Mesothelial cell of epicardium (in vitro differentiated cells): ENCODE measurements at places on chromosomes 6 and 20. TPM values are rescaled to one million over a fixed set of nuclear protein-coding genes. Genes with fewer than 3 reads are reported as not detected.

Gene PBOV1
- not detected in 3 replicates for total RNA-seq

Gene BICRAL
- total RNA-seq, result 12.5 to 13.2 TPM (median 12.7 TPM) in 3 replicates

Gene PRRT1
- 3.0 to 4.5 TPM (median 3.4 TPM) in 3 replicates for total RNA-seq

GRCh38 chr6:126198631-126199030, 141.3 kb upstream of the CENPW start:
- H3K27me3 ChIP-seq, result no peaks in the 10 kb centered on the region
- no peak for DNase-seq
- no peak overlapping the region for H3K27ac ChIP-seq
- peaks cover 10% of the 10 kb centered on the region for H3K4me1 ChIP-seq

- peaks cover 3% of the 10 kb centered on the region for H3K36me3 ChIP-seq
- no peak overlapping the region for H3K27ac ChIP-seq
- DNase-seq, result no peak
- no peak overlapping the region for H3K4me3 ChIP-seq
These were observed 35.2 kb downstream of the GPX6 start for GRCh38 chr6:28480253-28480932.

DNA sequence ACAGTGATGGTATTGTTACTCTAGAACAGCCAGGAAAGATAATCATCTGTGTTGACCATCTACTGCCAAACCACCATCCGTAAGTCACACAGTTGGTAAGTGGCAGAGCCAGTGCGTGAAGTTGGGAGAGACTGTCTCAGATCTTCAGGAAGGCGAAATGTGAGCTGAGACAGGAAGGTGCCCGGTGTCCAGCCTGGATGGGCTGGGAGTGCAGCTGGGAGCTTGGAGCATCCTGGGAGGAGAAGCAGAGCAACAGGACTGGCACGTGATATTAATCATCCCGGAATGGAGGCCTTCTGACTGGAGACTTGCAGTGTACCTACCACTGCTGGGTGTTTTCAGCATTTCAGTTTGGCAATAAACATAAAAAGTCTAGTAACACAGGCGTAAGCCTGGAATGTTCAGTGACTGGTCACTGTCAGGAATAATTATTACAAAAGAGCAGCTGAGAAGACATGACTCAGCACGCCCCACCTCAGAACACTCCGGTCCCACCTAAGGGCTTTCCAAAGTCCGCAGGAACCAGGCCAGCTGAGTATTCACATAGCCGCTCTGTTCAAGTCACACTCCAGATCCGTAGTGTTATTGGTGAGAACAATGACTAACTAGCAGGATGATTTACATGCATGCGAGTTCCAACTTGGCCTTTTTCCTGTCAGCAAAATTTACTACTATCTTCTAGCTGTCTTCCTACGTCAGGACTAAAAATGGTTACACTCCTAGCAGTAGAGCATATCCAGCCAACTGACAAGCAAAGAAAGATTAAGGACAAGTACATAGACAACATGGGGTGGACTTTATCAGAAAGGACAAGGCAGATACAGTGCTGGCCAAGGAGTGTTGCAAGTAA, 45.1 kb upstream of the PNRC1 start:
- H3K27ac ChIP-seq, result peak overlapping the region; percentile 93
- H3K4me1 ChIP-seq, result peaks cover 24% of the 10 kb centered on the region
- no peaks in the 10 kb centered on the region for H3K27me3 ChIP-seq
- H3K36me3 ChIP-seq, result peaks cover 7% of the 10 kb centered on the region
- DNase-seq, result no peak

- no peak for DNase-seq
- no peak overlapping the region for H3K27ac ChIP-seq
- peaks cover 10% of the 10 kb centered on the region for H3K4me1 ChIP-seq
- H3K27me3 ChIP-seq, result no peaks in the 10 kb centered on the region
- peaks cover 1% of the 10 kb centered on the region for H3K36me3 ChIP-seq
These were observed 43.6 kb downstream of the CTCFL start for GRCh38 chr20:57481281-57481711.
